Hematopoietic multipotent progenitor cell treated with erythropoietin and hydrocortisone succinate and interleukin-3 and kit ligand, for 17 days (in vitro differentiated cells): ENCODE measurements at places on chromosomes 3 and 15.

GRCh38 chr3:79885407-79885806, 117.6 kb upstream of the ROBO1 start:
- no peak for DNase-seq

DNA sequence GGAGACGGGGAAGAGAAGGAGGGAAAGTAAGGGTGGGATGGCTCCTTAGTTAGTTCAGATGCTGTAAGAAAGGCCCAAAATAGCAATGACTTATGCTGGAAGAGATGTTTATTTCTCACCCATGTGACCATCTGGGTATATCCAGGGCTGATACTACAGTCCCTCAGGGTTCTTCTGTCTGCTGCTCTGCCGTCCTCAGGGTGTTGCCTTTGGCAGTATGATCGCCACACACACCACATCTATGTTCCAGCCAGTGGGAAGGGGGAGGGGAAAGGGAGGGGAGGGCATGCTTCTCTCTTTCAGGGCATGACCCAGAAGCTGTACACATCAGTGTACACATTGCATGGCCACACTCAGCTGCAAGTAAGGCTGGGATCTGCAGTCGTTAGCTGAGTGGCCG, 10.2 kb downstream of the CD276 start:
- no peak for DNase-seq

- no peak for DNase-seq
Measured at GRCh38 chr3:45953536-45953935, 10.3 kb downstream of the CXCR6 start.

DNA sequence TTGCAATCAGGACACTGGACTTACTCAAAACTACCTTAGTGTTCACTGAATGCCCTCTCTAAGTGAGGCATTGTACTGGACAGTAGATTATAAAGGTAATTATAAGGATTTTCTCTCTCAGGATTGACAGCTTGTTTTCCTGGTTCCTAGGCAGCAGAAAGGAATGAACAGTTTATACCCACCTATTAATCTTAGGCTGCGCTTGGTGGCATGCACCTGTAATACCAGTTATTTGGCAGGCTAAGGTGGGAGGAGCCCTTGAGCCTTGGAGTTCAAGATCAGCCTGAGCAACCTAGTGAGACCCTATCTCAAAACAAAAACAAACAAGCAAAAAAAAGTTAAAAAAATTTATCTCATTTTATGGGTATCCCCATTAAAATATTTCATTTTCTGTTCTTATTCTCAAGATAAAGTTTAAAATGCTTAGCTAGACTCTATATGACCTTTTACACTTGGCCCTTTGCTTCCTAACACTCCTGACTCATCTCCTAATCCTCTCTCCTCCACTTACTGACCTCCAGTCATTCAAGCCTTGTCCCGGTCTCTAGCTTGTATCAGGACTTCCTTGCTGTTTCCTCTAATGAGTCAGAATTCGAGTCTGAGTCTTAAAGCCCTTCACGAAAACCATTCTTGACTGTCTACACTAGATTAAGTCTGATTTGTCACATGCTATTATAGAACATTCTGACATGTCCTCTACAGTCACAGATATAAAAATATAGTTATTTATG, 348.6 kb downstream of the NLGN1 start:
- DNase-seq = no peak

- no peak for DNase-seq
Measured at GRCh38 chr3:59473636-59474035, 423.8 kb upstream of the CFAP20DC start.

- DNase-seq = no peak
Measured at GRCh38 chr3:5095886-5096285, 26.2 kb upstream of the ARL8B start.

DNA sequence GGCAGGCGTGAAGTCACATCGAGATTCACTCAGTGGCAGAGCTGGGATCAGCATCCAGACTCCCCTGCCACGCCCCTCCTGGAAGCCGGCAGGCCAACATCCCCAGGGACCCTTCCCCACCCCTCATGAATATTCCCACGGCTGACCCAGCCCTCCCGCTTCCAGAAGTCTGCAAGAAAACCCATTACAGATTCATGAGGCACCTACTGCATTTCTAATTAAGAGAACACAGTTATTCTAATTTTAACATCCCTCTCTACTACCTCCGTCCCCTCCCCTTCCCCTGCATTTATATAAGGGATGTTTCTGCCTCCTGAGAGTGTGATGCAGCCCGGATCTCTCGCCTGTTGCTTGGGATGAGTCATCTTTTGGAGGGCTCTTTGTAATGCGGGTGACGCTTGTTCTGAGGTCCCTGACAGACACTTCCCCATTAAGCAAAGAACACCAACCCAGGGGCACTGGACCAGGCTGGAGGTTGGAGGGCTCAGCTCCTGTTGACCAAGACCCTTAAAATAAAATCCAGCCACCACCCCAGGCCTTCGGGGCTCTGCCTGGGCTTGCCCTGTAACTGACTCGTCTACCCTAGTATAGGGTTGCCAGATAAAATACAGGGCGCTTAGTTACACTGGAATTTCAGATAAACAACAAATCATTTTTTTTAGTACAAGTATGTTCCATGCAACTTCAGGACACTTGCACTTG, 118.7 kb downstream of the NUP210 start:
- no peak for DNase-seq

DNA sequence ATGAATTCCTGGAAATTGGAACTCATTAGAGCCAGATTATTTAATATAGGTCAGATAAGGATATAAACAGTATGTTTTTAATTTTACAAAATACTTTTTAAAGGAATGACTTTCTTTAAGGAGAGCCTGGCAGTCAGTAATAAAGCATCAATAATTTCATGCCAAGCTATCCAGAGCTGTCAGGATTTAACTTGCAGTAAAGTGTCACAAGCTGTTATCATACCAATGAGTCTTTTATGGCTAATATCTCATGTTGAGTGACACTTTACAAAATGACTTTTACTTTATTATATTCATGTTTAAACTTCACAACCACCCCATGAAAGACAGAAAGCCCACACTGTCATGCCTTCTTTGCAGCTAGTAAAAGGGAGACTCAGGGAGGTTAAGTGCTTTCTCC, 72.9 kb upstream of the C3orf49 start:
- no peak for DNase-seq

GRCh38 chr3:132368962-132369361, 48.3 kb upstream of the DNAJC13 start:
- no peak for DNase-seq

GRCh38 chr3:37622999-37623883, 238.4 kb upstream of the CTDSPL start:
- DNase-seq = no peak

DNA sequence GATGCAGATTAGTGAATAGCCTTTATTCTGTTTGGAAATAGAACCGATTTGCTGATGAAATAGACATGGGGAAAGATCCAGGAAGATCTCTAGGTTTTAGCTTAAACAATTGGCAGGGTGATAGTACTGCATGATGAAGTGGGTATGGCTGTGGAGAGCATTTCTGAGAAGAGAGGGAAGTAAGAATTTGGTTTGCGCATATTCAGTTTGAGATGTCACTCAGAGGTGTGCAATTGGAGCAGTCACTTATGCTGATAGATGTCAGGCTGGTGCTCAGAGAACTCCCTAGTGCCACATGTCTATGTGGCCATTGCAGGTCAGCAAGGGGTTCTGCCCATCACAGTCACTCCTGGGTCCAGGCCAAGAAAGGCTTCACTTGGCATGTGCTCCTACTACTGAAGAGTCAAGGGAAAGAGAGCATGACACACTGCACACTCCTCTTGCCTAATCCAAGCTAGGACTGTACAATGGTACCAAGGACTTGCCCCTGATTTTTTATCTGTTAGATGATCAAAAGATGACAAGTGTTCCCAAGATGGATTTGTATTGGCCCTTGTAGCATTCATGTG, 57.2 kb upstream of the ST8SIA2 start:
- no peak for DNase-seq
